ENCODE measurements at places on chromosomes 16 and 17.
A peak's percentile ranks its signal among the peaks of the same experiment; 100 is the strongest.

DNA sequence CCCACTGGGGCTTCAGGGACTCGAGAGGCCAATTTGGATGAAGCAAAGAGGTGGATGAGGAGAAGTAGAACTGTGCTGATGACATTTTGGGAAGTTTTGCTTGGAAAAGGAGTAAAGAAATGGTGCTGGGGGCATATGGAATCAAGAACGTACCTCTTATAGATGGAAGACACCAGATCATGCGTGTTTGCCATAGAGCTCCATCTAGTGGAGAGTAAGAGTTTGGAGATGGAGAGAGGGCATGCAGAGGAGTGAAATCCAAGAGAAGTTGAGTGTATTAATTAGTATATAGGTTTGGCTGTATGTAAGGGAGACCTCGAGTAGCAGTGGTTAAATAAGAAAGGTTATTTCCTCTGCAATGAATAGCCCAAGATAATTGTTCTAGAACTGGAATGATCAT is 56.0 kb downstream of the SHISA6 start:
- no peak overlapping the region for H3K27ac ChIP-seq
- H3K27me3 ChIP-seq, result no peaks in the 10 kb centered on the region
- no peaks in the 10 kb centered on the region for H3K36me3 ChIP-seq
- no peak overlapping the region for H3K4me3 ChIP-seq

- H3K27ac ChIP-seq, result no peak overlapping the region
- DNase-seq, result no peak
- H3K4me1 ChIP-seq, result no peaks in the 10 kb centered on the region
- H3K27me3 ChIP-seq, result no peaks in the 10 kb centered on the region
Measured at GRCh38 chr17:19569785-19570543, 36.3 kb downstream of the SLC47A1 start.

DNA sequence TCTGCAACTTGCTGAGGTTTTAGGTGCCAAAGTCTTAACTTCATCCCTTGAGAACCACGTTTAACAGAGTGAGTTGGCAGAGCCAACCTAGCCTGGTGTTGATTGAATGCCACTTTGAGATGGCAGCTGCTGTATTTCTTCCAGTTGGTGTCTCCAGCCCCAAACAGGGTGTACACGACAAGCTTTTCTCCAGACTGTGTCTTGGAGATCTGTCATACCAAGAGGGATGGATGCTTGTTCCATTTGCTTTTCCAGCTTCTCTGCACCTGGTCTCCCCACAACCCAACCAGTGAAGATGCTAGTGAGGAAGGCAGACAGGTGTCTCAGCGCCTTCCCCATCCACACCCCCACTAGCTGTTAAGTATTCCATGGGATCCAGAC is 141.1 kb upstream of the HS3ST2 start:
- DNase-seq, result peak; percentile 40
- H3K4me3 ChIP-seq, result no peak overlapping the region
- no peak overlapping the region for H3K27ac ChIP-seq
- no peaks in the 10 kb centered on the region for H3K36me3 ChIP-seq

- H3K36me3 ChIP-seq, result no peaks in the 10 kb centered on the region
- H3K27ac ChIP-seq, result peak overlapping the region; percentile 99
- no peaks in the 10 kb centered on the region for H3K27me3 ChIP-seq
Measured at GRCh38 chr16:22206842-22207714, 1.0 kb downstream of the EEF2K start.

DNA sequence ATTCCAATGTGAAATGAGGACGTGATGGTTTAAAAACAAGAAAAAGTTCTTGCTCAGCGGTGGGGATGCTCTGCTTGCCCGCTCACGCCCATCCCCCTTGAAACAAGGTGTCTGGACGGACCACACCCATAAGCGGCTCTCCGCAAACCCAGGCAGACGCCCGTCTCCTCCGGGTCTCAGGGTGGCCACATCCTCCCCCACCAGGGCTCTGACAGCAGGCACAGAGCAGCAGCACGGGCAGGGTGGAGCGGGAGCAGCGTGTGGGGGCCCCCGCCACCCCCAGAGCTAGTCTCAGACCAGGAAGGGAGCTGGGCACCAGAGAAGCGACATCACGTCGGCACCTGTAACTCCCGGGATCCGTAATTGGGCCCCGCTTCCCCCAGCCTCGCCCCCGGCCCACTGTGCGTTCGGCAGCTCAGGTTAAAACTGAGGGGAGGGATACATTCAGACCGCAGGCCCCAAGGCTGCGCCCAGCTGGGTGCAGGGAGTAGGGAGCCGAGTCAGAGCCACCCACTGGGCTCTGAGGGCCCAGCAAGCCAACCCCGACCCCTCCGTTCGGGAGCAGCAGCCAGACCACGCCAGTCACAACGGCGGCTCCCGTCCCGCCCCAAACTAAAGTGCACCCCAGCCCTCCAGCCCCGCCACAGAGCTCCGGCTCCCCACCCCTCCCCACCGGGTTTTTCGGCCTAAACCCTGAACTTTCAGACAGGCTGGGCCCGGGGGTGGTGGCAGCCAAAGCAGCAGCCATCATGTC is 22.0 kb downstream of the CLUH start:
- peaks cover 30% of the 10 kb centered on the region for H3K4me1 ChIP-seq
- peaks cover 52% of the 10 kb centered on the region for H3K36me3 ChIP-seq

DNA sequence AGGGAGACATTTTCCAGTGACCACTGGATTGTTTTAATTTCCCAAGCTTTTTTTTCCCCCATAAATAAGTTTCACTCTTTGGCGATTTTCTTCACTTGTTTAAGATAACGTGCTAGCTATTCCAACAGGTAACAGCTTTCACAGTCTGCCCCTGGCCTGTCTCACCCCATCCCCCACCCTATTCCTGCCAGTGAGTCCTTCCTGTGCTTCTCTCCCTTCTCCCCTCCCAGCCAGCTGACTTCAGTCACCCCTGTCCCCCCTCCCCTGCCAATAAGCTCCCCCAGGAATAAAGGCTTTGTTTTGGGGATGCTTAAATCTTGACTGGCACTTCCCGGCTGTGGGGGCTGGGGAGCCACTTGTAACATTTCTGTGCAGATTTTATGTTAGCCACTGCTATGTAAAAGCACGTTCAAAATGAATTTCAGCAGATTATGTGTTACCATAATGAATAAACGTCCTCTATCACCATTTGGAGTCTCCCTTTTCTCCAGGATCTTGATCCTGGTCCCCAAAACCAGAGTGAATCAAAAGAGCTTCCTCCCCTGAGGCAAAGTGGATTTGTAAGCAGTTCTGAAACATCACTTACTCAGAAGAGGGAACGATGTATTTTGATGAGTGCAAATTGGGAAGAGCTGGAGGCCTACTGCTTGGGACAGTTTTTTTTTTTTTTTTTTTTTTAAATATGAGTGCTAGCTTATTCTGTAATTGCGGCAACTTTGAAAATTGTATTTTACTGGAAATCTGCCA is 58.2 kb downstream of the IGF2BP1 start:
- H3K27me3 ChIP-seq, result peaks cover 21% of the 10 kb centered on the region
- H3K27ac ChIP-seq, result no peak overlapping the region
- H3K4me1 ChIP-seq, result no peaks in the 10 kb centered on the region
- no peak overlapping the region for H3K4me3 ChIP-seq
- H3K36me3 ChIP-seq, result no peaks in the 10 kb centered on the region
- no peak for DNase-seq

DNA sequence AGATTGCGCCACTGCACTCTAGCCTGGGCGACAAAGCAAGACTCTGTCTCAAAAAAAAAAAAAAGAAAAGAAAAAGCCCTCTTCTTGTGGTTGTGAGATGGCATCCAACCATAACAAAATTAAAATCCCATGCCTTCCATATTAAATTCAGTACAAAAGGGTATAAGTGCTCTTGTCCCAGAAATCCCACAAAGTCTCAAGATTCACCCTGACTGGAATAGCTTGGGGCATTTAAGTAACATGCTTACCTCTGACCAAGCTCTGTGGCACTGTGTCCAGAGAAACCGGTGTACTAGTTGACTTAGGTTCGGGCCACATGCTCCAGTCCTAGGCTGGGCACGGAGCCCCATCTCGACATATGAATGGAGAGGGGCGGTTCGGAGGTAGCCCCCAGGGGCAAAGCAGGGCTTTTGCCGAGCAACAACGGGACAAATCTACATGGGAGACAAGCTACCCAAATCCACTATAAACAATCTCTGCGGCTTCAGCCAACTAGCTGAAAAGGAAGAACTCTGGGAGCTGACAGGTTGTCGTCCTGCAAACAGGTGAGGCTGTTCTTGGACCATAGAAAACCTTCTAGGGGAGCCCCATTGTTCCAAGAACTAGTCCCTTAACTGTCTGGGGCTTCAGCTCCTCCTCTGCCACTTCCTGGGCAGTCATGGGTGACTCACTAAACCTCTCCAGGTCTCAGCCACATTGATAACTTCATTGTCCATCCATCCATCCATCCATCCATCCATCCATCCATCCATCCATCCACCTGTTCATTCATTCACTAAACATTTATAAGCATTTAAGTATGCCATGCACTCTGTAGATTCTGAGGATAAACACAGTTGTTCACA is 10.3 kb upstream of the IL4R start:
- peaks cover 5% of the 10 kb centered on the region for H3K4me1 ChIP-seq
- no peak for DNase-seq
- no peaks in the 10 kb centered on the region for H3K36me3 ChIP-seq
- no peak overlapping the region for H3K27ac ChIP-seq
- H3K4me3 ChIP-seq, result no peak overlapping the region

DNA sequence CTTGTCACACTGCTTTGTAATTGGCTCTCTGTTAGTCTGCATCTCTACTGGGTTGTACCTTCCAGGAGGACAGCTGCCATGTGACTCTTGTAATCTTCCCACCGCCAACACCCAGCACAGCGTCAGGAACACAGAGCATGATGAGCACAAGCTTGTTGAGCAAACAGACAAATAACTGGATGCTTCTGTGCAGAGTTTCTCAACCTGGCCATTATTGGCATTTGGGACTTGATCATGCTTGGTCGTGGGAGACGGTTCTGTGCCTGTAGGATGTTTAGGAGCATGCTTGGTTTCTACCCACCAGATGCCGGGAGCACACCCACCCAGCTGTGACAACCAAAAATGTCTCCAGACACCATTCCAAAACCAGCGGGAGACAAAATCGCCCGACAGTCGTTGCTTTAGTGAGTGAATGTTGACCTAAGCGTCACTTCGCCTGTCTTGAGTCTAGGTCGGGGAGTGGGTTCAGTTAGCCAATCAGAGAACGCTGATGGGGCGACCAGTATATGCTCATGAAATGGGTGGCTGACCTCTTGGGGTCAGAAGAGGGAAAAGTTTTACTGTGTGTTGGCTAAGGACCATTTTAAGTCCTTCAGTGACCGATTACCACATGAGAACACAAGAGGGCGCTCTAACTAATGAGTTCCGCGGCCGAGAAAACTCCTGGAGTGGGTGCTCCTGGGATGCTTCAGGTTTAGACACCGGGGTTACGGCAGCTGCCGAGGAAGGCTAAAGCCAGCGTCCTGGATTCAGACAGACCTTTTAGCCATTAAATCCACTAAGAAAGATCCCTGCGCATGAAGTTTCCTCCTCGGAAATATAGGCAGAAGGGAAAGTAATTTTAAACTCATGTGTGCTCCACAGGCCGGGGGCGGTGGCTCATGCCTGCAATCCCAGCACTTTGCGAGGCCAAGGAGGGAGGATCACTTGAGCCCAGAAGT is 57.8 kb upstream of the TEX2 start:
- no peaks in the 10 kb centered on the region for H3K36me3 ChIP-seq
- H3K27me3 ChIP-seq, result peaks cover 3% of the 10 kb centered on the region
- no peak overlapping the region for H3K4me3 ChIP-seq
- H3K4me1 ChIP-seq, result peaks cover 18% of the 10 kb centered on the region

DNA sequence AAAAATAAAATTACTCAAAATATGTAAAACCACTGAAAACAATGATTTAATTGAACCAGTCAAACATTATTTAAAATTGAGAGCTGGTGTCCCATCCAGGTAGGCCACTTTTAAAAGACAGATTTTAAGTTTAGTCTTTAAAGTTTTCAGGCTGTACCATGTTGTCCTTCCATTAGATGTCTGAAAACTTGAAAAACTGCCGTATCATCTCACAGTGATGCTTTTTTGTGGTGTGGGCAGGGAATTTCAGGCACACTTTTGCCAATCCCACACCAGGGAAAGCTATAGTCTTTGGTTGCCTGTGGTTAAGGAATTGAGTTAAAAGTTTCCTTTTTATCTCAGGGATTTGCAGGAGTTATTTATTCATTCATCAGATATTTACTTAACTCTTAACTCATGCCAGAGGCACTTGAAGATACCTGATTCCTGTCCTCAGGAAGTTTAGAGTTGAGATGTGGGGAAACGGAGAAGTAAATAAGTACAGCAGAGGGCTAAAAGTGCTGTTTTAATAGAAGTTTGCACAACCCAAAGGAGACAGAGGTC is 3.2 kb downstream of the SNTB2 start:
- H3K4me3 ChIP-seq, result no peak overlapping the region
- peaks cover 56% of the 10 kb centered on the region for H3K4me1 ChIP-seq
- H3K36me3 ChIP-seq, result no peaks in the 10 kb centered on the region
- H3K27ac ChIP-seq, result no peak overlapping the region

- H3K4me3 ChIP-seq, result no peak overlapping the region
- DNase-seq, result no peak
- no peaks in the 10 kb centered on the region for H3K36me3 ChIP-seq
- no peaks in the 10 kb centered on the region for H3K27me3 ChIP-seq
- H3K4me1 ChIP-seq, result no peaks in the 10 kb centered on the region
Measured at GRCh38 chr17:35235289-35235688, 7.6 kb upstream of the SLFN5 start.

- no peaks in the 10 kb centered on the region for H3K4me1 ChIP-seq
- no peaks in the 10 kb centered on the region for H3K36me3 ChIP-seq
- no peak overlapping the region for H3K27ac ChIP-seq
- no peaks in the 10 kb centered on the region for H3K27me3 ChIP-seq
- DNase-seq, result no peak
- H3K4me3 ChIP-seq, result no peak overlapping the region
Measured at GRCh38 chr17:67526700-67527099, 149.6 kb downstream of the PITPNC1 start.

GRCh38 chr16:61332461-61332860 is 703.8 kb downstream of the CDH8 start:
- DNase-seq, result no peak
- no peaks in the 10 kb centered on the region for H3K4me1 ChIP-seq
- no peaks in the 10 kb centered on the region for H3K36me3 ChIP-seq
- H3K4me3 ChIP-seq, result no peak overlapping the region
- H3K27me3 ChIP-seq, result no peaks in the 10 kb centered on the region

DNA sequence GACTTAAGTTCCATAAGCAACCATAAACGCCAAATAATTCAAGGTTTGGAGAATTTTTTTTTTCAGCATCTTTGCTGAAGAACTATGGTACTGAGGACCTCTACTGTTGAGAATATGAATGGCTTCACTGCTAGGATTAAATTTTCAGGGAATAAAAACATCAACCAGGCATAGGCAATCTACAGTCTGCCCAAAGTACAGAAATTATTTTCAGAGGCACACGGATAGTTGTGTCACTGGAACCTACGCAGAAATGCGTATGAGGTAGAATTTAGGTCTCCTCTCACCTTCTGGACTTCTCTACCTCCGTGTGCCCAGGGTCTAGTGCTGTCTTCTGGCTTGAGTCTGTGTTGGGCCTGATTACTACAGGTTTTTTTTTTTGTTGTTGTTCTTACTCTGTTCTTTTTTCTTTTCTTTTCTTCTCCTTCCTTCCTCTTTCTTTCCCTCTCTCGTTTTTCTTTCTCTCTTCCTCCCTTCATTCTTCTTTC is 39.7 kb downstream of the NACA2 start:
- H3K36me3 ChIP-seq, result no peaks in the 10 kb centered on the region
- H3K27me3 ChIP-seq, result peaks cover 25% of the 10 kb centered on the region
- DNase-seq, result no peak
- H3K4me1 ChIP-seq, result no peaks in the 10 kb centered on the region

GRCh38 chr17:58574025-58574424 is 59.6 kb upstream of the MTMR4 start:
- H3K4me3 ChIP-seq, result no peak overlapping the region
- H3K4me1 ChIP-seq, result peaks cover 26% of the 10 kb centered on the region
- no peak for DNase-seq
- no peaks in the 10 kb centered on the region for H3K27me3 ChIP-seq
- H3K36me3 ChIP-seq, result no peaks in the 10 kb centered on the region

Measured in suprapubic skin (tissue), 4 donors.